ENCODE measurements at places on chromosomes 5 and 9.

GRCh38 chr9:35729700-35730485 lies 2.1 kb downstream of the TLN1 start:
- DNase-seq, result peak; percentile 27

GRCh38 chr5:162466011-162466410 lies 398.4 kb downstream of the GABRG2 start:
- no peak for DNase-seq

- no peak for DNase-seq
Observed at GRCh38 chr9:19720377-19720776, 68.5 kb downstream of the SLC24A2 start.

GRCh38 chr5:101326766-101327165 lies 423.7 kb upstream of the ST8SIA4 start:
- DNase-seq, result no peak

DNA sequence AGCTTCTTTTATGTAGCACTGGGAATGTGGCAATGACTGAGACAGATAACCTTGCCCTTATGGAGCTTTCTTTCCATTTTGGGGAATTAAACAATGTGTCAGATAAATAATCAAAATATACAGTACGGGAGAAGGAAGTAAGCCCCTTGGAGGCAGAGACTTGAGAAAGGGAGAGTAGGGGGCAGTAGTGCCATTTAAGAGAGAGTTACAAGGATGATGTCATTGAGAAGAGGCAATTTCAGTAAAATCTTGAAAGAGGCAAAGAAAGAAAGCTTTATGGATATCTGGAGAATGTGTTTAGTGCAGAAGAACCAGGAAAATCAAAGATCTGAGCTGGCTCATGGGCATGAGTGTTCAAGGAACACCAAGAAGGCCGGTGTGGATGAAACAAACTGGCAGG lies 77.3 kb downstream of the KCTD16 start:
- DNase-seq, result no peak

DNA sequence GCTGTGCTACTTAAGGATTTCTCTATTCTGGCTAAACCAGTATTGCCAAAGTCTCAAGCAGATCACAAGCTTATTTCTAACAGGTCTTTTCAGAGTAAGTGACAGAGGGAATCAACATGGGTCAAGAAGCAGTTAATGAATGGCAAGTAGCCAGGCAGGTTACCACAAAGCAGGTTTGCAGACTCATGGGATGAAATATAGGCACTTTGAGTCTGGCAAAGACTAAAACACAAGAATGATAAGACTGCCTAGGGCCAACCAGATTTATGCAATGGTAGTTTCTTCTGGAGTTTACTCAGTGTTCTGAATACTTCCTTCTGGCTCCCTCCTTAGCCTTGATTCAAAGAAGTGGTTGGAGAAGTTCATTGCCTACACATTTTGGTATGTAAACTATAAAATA lies 3.6 kb downstream of the HMGCS1 start:
- no peak for DNase-seq

DNA sequence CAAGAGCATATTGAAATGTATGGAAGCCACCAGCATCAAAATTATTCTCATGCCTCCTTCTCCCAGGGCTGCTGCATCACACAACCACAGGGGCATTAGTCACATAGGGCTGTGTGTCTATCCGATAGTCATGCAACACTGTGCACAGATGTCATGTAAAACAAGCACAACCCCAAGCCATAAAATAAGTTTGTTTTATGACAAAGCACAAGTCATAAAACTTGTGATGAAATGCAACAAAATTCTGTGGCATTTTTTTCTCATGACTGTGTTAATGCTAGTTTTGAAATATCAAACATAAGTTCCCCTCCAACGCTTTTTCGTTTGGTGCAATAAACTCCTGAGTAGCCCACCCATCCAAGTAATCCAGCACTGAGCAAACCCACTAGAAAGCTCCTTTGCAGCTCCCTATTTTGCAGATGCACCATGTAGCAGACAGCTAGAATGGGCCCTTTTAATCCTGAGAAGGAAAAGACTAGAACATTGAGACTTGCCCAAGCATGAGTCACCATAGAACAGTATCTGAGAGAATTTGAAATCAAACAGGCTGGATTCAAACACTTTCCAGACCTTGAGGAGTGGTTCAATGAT lies 93.3 kb upstream of the ZNF366 start:
- DNase-seq, result no peak

DNA sequence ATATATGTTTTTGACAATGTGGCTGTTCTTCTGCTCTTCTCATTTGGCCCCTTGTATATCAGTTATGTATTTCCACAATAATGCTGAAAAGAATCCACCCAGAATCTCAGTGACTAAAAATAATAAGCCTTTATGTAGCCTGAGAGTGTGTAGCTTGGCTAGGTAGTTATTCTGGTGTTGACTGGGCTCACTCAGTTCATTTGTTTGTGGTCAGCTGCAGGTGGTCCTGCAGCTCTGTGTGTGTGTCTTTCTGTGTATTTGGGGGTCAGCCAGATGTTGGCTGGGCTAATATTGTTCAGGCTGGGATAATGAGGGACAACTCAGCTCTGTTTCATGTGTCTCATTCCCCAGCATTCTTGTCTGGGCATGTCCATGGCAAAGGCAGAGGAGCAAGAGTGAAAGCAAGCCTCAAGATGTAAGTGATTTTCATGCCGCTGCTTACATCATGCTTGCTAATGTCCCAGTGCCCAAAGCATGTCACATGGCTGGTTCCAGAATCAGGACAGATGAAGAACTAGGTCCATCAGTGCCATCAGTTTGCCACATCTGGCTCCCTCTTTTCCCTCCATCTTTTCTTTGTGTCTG lies 162.8 kb downstream of the KCTD16 start:
- DNase-seq, result no peak

GRCh38 chr9:106526716-106527204 lies 336.2 kb upstream of the ZNF462 start:
- DNase-seq, result no peak

DNA sequence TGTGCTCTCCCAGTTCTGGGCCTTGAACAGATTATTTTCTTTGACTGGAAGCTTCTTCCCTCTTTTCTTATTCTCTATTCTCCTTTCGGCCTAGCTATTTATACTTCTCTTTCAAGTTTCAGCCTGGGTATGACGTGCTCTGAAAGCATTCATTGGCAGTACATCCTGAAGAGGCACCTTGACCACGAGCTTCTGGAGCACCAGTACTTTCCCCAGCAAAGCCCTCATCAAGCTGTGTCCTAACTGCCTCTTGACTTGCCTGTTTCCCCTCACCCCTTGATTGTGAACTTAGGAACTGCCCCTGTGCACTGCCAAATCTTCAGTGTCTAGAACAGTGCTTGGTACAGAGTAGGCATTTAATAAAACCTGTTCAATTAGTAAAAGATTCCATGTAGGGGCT lies 154.9 kb downstream of the KCTD16 start:
- DNase-seq, result no peak

DNA sequence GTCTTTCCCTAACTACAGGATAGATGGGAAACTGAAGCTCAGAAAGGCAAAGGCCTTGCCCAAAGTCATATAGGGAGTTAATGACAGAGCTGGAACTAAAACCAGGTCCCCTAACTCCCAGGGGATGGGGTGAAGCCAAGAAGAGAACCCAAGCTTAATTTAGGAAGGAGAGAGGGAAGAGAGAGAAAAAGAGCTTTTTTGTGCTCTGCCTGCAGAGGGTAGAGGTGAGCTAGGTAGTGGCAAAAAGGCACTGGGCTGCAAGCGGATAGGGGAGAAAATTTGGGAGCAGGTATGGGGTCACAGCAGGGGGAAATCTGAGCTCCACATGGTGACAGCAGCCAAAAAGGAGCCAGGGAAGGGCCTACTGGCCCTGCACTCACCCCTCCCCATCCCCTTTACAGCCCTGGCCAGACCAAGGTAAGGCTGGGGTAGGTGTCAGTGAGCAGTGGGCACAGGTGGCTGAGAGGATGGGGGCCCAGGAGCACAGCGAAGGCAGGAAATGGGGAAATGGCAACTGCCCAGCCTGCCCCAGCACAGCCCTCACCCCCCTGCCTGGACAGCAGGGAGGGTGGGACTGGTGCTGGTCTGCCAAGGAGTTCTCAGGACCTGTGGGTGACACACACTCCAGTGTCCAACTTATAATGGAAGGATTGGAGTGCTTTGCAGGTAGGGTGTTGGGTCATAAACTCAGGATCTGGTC lies 3.3 kb downstream of the ENHO start:
- no peak for DNase-seq

GRCh38 chr5:140713562-140714094 lies 13.4 kb downstream of the ZMAT2 start:
- DNase-seq, result no peak

DNA sequence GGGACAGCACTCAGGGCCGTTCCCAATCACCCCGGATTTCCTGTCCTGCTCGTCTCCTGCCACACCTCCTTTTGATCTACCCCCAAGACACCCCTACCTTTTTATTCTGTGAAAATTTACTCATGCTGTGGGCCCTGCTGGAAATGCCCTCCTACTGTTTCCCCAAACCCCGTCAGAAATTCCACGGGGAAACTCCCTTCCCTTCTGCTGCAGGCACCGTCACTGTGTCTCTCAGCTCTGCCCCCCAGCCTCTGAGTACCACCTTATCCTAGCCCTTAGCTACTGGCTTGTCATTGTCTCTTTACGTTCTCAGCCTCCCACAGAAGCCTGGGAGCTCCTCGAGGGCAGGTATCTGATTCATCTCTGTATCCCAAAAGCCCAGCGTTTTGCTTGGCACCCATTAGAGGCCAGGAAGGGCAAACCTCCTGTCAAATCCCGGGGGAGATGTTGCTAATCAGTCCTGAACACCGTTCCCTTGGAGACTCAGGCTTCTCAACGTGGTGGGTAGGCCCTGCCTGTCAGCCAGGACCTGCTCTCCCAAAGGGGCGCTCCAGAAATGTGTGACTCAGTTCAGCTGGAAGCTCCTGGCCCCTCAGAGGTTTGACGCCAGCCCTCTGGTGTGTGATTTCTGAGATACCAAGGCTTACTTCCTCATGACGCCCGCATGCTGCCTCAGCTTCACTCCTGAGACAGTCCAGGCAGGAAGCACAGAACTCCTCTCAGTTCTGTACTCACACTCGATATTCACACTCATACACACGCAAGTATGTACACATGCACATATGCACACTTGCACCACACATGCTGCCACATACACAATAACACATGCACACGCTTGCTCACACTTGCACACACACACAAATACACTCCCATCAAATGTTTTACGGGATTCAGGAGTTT lies 50.7 kb upstream of the GRHPR start:
- DNase-seq, result no peak

DNA sequence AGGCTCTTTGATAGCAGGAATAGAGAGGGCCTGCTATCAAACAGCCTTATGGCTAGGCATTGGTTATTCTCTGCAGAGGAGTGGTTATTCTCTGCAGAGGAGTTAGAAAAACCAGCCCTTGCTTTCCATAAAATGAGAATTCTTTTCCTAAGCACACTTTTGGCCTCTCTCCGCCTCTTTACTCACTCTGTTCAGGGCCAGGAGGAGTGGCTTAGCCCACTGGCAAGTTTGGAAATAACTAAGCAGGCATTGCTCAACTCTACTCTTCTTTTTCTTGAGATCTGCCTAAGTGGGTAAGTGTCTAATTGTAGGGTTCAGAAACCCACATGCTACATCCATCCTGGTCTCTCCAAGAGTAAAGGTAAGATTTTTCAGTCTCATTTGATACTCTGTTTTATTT lies 341.7 kb downstream of the KIAA0825 start:
- no peak for DNase-seq

- DNase-seq, result no peak
Observed at GRCh38 chr5:172866802-172867748, 33.0 kb downstream of the ERGIC1 start.

- DNase-seq, result no peak
Observed at GRCh38 chr9:10235376-10235775, 377.4 kb downstream of the PTPRD start.

DNA sequence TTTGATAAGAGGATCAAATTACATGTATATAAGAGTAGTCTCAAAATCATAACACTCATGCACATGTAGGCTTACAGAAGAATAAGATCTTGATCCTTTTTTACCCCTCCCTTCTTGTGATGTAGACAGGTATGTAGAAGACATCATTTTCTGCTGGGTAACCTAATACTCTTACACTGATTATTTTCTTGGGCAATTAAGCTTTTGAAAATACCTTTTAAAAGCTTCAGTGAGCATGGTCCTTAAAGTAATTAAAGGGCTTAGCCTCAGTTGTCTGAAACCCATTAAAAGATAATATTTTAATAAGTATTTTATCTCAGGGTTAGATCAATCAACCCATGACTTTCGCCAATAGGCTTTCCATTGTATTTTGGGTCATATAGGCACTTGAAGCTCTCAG lies 50.6 kb downstream of the ALDH1A1 start:
- no peak for DNase-seq

GRCh38 chr9:115553060-115553773 lies 435.3 kb upstream of the TNC start:
- no peak for DNase-seq

GRCh38 chr9:135224286-135224877 lies 136.9 kb downstream of the OLFM1 start:
- no peak for DNase-seq

DNA sequence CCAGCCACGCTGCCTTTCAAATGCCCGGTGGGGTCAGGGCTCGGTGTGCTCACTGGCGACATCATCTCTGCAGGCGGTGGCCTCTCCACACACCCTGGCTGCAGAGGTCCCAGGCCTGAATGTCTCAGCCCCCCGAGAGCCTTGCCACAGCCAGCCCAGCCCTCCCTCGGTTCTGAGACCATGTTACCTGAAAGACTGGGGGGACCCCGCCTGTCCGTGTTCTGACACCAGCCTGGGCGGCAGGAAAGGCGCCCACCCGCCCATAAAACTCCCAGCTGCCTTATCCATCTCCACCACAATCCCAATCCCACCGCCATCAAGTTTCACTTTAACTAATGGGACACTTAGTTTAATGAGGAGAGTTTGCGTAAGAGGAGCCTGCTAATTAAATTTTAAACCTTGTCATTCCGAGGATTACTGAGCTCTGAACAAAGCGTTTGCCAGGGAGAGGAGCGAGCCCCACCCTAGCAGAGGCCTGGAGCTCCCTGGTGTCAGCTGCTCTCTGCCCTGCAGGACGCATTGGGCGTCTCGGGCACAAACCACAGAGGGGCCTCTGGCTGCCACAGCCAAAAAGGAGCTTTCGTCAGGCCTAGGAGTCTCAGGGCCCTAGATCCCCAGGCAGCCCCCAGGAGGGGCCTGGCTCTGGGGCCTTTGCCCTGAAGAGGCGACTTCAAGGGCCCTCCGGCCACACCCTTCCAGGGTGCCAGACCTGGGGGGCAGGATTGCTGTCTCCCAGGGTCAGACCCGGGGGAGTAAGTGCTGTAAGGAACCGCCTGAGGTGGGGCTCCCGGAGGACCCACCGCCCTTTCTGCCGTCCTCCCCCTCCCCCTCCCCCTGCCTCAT lies 15.3 kb downstream of the LHX3 start:
- DNase-seq, result no peak
